DMS 273 treated with DMSO at 0.1 percent for 48 hours (cell line): ENCODE measurements at places on chromosomes 3 and 15.

GRCh38 chr15:69848551-69849231 is 249.0 kb downstream of the TLE3 start:
- no peak for DNase-seq

- DNase-seq, result no peak
Observed at GRCh38 chr3:72698154-72698917, 149.9 kb downstream of the SHQ1 start.

DNA sequence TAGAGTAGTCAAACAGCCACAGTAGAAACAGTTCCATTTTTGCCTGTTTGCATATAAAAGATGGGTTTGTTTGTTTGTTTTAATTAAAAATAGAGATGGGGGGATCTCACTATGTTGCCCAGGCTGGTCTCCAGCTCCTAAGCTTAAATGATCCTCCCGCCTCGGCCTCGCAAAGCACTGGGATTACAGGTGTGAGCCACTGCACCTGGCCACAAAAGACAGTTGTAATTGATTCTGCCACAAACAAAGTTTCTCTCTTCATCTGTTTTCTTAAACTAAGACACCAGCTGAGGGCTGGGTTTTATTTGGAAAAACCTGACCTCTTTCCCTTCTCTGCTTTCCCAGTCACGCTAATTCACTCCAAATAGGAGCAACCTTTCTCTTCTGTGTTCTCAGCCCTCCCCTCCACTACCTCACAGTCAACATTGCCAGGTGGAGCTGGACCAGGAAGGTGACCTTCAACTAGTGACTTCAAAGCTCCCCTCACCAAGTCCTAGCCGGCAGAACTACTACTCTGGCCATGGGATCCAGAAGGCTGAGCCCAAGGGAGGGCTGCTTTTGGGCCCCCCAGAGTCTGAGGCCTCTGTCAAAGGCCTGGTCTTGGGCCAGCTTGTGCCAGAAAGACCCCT is 1.5 kb upstream of the IDH2 start:
- DNase-seq, result no peak

DNA sequence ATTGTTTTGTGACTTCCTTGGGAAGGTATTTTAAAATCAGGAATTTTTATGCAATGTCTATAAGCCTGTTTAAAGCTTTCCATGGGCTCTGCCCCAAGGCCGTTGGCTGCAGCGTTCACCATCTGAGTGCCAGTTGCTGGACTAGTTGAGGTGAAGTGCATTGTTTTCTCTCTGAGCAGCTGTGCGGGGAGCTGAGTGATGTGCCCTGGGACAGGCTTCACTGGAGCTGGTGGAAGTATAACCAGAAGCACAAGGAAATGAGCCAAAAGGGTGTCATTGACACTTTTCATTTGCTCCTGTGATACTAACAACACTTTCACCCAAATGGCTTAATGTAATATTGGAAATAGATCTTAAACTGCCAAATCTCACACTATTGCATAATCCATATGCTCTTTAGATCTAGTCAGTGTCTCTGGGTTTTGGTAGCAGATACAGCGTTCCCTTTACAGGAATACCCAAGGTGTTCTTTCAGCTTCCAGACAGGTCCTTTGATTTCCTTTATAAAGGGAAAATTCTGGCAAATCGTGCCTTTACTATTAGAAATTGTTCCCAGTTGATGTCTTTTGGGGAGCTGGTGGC is 29.2 kb downstream of the APH1B start:
- no peak for DNase-seq

DNA sequence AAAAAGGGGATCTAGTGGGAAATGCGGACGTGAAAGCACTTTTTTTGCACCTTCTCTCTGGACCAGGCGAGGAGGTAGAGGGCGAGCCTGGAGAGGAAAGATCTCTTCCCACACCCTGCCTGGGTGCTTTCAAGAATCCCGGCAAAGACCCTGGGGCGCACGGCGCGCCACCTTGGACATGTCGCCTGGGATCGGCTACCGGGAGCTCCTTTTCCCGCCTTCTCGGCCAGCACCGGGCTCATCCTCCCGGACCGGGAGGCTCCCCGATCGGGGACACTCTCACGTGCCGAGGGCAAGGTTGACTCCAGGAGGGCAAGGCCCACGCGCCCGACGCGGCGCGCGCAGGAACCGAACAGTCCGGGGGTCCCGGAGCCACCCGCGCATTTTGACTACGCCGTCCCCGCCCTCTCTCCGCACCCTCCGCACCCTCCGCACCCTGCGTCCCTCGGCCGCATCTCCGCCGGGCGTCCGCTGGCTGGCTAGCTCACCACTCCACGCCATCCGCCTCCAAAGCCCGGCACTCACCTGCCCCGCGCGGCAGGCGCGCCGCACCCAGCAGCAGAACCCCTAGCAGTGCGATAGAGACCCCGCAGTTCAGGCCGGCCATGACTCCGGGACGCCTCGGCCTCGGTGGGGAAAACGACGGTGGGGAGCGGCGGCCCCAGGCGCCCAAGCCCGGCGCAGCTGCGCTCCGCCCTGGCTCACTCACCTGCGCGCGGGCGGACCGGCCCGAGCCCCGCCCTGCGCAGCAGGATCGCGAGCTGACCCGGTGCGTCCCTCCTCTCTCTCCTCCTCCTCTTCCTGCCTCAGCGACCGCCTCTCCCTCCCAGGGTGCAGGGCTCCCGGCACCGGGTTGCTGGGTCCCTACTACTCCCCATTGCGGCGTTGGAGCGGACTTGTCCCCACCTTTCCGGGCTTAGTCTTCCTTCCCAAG is at the start of gene CDCP1:
Gene CDCP1 (minus strand): TSS at position 698 of the 934 bp plus-strand sequence. CDS start 91 bp downstream, at position 607.
- DNase-seq, result no peak

- no peak for DNase-seq
Observed at GRCh38 chr15:25684521-25685431, 178.4 kb downstream of the ATP10A start.

GRCh38 chr3:85164436-85164835 is 205.6 kb downstream of the CADM2 start:
- no peak for DNase-seq

DNA sequence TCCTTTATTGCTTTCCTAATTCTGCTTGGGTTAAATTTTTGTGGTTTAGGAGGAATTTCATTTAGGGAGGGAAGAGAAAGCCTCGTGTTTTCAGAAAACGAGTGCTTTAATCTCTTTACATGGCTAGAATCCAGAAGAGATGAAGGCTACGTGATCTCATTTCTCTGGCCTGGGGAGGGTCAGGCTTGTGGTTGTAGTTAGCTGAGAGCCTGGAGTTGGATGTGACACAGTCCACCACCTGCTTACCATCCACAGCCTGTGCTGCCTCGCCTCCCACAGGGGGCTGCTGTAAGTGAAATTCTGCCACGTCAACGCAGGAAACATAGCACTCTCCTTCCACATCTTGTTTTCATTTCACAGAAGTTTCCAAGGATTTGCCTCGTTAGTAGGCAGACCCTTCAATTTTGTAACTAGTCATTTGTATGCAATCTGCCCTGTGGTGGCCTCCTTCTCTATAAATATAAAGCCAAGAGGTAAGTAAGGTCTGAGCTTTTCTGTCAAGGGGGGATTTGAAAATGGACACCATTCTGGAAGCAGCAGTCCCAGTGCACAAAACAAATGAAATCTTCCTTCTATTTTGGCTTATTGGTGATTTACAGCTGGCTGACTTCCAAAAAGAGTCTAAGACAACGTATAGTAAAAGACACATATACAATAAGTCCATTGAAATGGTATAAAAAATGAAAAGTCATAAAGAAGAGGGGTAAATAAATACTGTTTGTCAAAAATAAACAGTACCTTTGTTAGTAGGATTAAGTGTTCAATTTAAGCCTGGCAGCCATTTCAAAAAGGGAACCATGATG is 3.4 kb downstream of the GXYLT2 start:
- DNase-seq, result no peak

- no peak for DNase-seq
Observed at GRCh38 chr15:93417156-93417555, 328.1 kb upstream of the RGMA start.

DNA sequence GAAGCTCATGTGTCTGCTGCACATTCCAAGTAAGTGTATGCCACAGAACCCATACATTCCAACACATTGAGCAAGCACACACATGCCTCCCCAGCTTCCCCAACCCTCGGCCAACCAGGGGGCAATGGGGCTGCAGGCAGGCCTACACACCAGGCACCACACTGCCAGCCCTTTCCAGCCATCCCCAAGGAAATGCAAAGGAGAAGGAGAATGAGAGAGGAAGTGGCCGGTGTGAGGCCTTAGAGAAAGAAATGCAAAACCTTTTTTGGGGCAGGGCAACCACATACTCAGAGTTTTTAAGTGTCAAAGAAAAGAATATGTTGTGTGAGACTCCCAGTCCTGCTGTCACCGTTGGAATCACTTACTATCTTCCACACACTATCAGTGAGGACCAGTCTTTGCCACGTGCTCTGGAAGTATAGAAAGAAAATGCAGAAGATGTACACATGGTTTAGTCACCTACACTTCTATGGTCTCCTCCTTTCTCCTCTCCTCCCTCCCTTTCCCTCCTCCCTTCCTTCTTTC is 11.1 kb downstream of the IGF2BP2 start:
- no peak for DNase-seq

DNA sequence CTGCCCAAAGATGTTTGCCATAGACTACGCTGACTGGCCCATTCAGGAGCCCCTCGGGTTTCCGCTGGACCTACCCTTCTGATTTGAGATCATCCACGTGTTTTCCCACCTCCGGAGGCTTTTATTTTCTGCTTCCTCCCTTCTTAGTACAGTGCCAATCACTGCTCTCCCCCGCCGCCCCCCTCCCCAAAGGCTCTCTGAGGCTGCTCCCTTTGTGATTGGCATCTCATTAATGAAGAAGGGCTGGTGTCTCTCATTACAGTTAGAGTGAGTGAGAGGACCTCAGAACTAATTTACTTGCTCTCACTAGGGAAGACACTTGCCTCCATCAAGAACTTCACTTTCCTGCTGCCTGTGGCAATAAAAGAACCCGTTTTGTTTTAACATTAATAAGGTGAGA is 284.7 kb upstream of the ICE2 start:
- DNase-seq, result no peak

- DNase-seq, result no peak
Observed at GRCh38 chr15:25095179-25095578, 140.4 kb downstream of the SNRPN start.

GRCh38 chr3:181052256-181052655 is 62.7 kb upstream of the DNAJC19 start:
- no peak for DNase-seq

- no peak for DNase-seq
Observed at GRCh38 chr15:100201376-100202280, 140.1 kb downstream of the ADAMTS17 start.

DNA sequence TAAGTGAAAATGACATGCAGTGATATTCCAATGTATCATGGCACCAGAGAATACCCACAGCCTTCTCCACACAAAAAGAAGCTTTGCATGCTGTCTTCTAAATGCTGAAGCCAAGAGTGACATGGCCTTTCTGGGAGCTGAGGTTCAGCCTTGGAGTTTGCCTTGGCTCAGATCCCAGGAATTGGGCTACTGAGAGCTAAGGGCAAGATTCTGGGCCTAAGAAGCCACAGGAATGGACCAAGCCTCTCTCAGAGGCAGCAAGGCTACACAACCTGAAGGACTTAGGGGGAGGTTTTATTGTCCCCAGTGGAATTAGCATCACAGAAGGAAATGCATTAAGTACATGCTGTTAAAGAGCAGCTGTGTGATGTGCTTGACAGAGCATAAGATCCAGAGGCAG is 1078.5 kb downstream of the TUSC7 start:
- peak; percentile 24 for DNase-seq

GRCh38 chr3:195546130-195546560 is 3.0 kb upstream of the PPP1R2 start:
- DNase-seq, result no peak

GRCh38 chr3:138184994-138185393 is 2.1 kb upstream of the ARMC8 start:
- no peak for DNase-seq

DNA sequence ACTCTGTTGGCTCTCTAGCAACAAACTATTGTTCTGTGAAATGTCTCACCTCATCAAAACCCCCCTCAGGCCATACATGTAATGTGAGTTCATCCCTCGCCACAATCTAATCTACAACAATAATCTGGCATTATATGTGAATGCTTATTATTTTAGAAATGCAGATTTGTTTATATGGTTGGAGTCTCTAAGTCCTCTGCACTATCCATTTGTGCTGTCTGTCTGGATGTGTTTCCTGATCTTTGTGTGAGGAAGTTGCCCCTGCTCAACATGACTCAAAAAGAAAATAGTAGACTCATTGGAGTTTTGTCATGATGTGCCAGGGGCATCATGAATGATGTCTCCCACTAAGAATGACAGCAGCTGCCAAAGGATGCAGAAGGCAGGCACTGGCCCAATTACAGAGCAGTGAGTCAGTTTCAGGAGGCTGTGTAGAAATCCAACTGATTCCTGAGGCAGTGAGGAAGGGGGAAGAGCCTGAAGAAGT is 161.6 kb upstream of the PDZRN3 start:
- no peak for DNase-seq

DNA sequence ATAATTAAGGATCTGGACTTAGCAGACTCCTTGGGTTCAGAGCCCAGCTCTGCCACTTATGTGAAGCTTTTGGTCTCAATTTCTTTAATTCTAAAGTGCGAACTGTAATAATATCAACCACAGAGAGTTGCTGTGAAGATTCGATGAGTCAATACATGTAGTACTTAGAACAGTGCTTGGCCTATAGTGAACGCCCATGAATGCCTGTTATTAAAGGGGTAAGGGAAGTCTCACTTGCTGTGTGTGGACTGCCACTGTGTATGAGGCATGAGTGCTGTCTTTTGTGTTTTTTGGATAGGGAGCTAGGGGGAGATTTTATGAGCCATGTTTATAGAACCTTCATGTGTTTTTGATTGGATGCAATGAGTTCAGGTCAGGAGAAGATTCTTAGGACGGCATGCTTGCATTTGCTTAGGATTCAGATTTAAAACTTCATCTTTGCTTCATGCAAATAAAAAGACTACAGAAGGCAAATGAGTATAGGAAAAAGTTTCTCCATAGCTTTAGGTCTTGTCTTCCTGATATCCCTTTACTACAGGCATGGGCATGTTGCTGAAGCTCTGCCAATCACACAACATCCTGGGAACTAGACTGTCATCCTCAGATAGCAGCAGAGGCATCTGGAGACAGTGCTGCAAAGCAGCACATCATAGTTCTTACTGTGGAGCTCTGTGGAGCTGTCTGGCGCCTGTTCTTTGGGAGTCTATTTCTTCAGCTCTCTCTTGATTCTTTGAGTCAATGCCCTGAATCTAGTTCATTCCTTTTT is 50.0 kb downstream of the PLS1 start:
- no peak for DNase-seq
